ENCODE measurements at places on chromosomes 2 and 18. TPM values are rescaled to one million over a fixed set of nuclear protein-coding genes. Genes with fewer than 3 reads are reported as not detected.

PRKAG3 gene
- total RNA-seq, result not detected

ROCK1 gene
- total RNA-seq, result 73.3 TPM

OST4 gene
- 195 TPM for total RNA-seq

TRIM43 gene
- 0.07 TPM for total RNA-seq

FAM124B gene
- total RNA-seq, result 125 TPM

SAG gene
- total RNA-seq, result not detected

COL5A2 gene
- 81.4 TPM for total RNA-seq

MC4R gene
- total RNA-seq, result not detected

DPYSL5 gene
- total RNA-seq, result not detected

KIAA2012 gene
- not detected for total RNA-seq

FAM110C gene
- not detected for total RNA-seq

TEKT4 gene
- total RNA-seq, result not detected

CXCR1 gene
- total RNA-seq, result not detected

ST8SIA5 gene
- 0.13 TPM for total RNA-seq

FARSB gene
- 41.6 TPM for total RNA-seq

SMYD5 gene
- total RNA-seq, result 23.0 TPM

DES gene
- total RNA-seq, result not detected

ELOA2 gene
- not detected for total RNA-seq

CKAP2L gene
- total RNA-seq, result 21.8 TPM

HOXD12 gene
- not detected for total RNA-seq

EPC2 gene
- 33.6 TPM for total RNA-seq

EMILIN1 gene
- total RNA-seq, result 9.8 TPM

ATOH8 gene
- total RNA-seq, result 5.4 TPM

UGT1A3 gene
- total RNA-seq, result not detected

SFT2D3 gene
- 4.9 TPM for total RNA-seq

BMPR2 gene
- total RNA-seq, result 126 TPM

AFF3 gene
- total RNA-seq, result not detected

ALLC gene
- total RNA-seq, result not detected

NDC80 gene
- total RNA-seq, result 45.7 TPM

MGAT5 gene
- total RNA-seq, result 67.8 TPM

POU3F3 gene
- total RNA-seq, result not detected

PGAP1 gene
- 26.9 TPM for total RNA-seq

MARCO gene
- total RNA-seq, result not detected

CNPPD1 gene
- total RNA-seq, result 20.2 TPM

CYP26B1 gene
- 0.53 TPM for total RNA-seq

DRC1 gene
- not detected for total RNA-seq

SCN2A gene
- under 0.01 TPM for total RNA-seq

TGFA gene
- total RNA-seq, result 0.66 TPM

ARHGEF33 gene
- 0.14 TPM for total RNA-seq

RANBP2 gene
- 168 TPM for total RNA-seq

KDSR gene
- 41.4 TPM for total RNA-seq

GKN2 gene
- not detected for total RNA-seq

KHK gene
- 3.4 TPM for total RNA-seq

DOK6 gene
- not detected for total RNA-seq

KCTD1 gene
- total RNA-seq, result 18.2 TPM

SNTG2 gene
- total RNA-seq, result not detected

ST3GAL5 gene
- 17.7 TPM for total RNA-seq

ANKAR gene
- total RNA-seq, result 8.4 TPM

CHN1 gene
- total RNA-seq, result 27.3 TPM

GORASP2 gene
- 70.1 TPM for total RNA-seq

Measured in thoracic aorta endothelial cell (primary cell).